8988T (cell line): ENCODE measurements at places on chromosomes 4 and X.

DNA sequence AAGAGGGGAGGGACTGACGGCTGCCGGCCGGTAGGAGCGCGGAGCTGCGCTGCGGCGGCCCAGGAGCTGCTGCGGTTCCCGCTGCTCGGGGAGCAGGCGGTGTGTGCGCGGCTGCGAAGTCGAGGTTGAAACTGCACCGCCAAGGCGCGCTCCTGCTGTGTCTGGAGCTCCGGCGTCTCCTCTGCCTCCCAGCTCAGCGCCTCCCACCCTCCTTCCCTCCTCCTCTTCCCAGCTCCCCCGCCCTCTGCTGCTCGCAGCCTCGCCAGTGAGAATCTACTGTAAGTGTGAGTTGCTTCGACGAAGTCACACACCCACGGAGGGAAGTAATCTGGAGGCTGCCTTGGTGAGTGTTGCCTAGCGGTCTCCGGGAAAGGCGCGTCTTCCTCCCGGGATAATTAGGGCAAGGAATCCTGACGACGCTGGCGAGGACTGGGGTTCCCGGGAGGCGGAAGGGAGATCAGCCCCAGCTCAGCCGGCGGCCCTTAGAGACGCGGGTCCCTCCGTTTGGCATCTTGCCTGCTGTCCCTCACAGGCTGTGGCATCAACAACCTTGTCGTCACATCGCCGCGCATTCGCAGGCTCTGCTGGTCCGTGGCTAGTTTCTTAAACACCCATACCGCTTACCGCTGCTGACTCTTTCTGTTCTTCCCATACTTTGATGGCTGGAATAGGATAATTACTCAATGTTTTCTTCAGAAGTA, at the start of gene EPHA5:
Gene EPHA5, minus strand, starts transcription at position 159 of the 701 bp plus-strand sequence. CDS start 747 bp downstream, outside the sequence.
- DNase-seq, result no peak

GRCh38 chrX:4762196-4762595, 1048.7 kb upstream of the PRKX start:
- DNase-seq, result no peak

- no peak for DNase-seq
These were observed 1238.3 kb downstream of the TECRL start for GRCh38 chr4:63170923-63171322.

DNA sequence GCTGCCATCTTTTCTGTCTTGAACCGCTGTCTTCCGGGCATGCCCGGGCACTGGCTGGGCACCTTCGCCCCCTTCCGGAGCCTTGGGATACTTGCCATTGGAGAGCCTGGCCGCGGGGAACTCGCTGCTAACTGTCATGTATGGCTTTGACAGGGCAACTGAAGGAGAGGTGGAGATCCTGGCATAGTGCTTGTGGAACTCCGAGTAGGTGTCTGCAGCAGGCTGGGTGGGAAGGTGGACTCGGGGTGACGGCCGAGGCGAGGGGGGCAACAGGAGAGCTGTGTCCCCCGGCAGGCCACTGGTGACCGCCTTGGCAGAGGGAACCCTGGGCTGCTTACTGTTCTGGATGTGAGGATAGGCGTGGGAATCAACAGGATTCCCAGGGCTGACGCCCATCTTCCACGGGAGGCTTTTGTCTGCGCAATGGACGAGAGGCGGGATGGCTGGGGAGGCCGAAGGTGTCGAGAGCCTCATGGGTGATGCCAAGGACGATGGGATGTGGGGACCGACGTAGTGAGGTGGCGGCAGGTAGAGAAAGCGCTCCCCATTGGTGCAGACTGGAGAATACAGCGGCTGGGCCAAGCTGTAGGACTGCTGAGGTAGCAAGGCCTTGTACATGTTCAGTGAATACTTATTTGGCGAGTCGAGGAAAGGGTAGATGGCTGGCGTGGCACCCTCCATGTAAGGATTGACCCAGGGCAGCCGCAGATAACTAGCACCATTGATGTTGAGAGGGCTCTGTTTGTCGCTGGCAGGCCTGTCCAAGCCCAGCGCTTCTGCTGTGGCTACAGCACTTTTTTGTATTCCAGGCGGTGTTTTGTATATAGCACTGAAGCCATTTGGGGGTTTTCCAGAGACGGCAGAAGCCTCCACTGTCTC, 23.4 kb downstream of the BCOR start:
- DNase-seq, result no peak

GRCh38 chr4:145183023-145183422, 2.6 kb upstream of the OTUD4 start:
- DNase-seq, result no peak
